ENCODE measurements at places on chromosomes 5 and 9.

GRCh38 chr9:114205171-114206015 is 50.1 kb downstream of the COL27A1 start:
- DNase-seq, result no peak

GRCh38 chr5:139650031-139650688 is 2.0 kb downstream of the CXXC5 start:
- peak; percentile 73 for DNase-seq

DNA sequence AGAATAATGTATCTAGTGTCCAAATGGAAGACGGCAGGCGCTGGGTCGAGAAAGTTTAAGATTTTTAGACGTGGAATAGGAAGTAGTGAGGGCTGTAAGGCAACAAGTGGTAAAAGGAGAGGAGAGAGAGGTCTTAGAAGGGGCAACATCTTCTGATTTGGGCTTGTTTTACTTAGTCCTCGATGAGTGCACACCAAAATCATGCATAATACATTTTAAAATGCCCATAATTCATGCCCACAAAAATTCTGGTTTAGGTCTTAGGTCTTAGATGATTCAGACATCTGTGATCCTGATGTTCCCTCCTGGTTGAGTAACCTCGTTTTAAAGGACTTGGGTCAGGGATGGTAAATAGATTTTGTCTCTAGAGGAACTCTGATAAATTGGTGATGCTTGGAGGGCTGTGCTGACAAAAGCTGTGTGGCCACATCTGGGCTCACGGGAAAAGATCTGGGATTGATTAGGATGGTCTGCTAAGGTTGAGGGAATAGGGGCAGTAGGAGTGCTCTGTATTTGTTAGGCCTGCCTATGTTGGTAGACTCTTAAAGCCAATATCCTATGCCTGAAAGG is 476.3 kb downstream of the CCDC171 start:
- no peak for DNase-seq

DNA sequence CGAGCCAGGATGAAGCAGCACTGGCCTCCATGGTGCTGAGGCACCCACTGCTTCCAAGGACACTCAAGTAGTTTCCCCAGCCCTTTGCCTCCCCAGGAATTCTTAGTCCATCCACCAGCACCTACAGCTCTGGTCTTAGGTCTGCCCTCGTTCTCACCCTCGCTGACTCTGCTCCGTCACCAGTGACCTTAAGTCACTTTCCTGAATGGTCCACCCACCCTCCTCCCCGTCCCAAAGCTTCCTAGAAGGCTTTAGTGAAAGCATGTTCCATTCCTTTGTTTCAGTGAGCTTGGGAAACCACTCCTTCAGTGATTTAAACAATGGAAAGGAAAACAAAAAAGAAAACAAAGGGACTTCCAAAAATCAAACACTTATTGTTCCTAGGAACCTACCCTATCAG is 54.6 kb upstream of the MAP3K1 start:
- DNase-seq, result no peak

GRCh38 chr5:21774281-21774680 is 1078.9 kb downstream of the CDH12 start:
- DNase-seq, result no peak

DNA sequence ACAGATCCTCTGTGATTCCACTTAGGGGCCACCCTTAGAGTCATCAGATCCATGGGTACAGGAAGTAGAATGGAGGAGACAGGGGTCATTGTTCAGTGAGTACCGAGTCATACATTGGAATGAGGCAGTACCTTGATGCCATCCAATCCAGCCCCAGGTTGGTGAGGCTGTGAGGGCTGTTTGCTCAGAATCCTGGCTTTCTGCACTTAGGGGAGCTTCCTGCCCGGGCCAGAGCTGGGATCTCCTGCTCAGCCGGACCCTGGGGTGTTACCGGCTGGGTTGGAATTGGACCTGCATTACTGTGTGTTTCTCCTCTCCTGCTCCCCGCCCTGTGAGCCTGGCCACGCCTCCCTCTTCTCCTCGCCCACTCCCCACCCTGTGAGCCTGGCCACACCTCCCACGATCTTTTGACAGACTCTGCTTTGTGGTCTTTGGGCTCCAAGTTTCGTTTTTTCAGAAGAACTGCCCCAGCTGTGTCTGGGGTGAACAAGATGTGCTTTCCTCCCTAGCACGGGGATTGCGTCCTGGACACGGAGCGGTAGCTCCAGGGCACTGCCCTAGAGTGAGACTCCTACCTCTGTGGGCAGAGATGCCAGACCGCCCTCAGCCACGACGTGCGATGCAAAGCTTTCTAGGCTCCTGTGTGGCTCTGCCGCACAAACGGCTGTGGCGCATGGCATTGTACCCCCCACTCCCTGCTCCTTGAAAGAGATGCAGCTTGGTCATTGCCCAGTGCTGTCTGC is 15.4 kb downstream of the TRAF2 start:
- no peak for DNase-seq

GRCh38 chr9:132237481-132237880 is 75.6 kb downstream of the NTNG2 start:
- no peak for DNase-seq

DNA sequence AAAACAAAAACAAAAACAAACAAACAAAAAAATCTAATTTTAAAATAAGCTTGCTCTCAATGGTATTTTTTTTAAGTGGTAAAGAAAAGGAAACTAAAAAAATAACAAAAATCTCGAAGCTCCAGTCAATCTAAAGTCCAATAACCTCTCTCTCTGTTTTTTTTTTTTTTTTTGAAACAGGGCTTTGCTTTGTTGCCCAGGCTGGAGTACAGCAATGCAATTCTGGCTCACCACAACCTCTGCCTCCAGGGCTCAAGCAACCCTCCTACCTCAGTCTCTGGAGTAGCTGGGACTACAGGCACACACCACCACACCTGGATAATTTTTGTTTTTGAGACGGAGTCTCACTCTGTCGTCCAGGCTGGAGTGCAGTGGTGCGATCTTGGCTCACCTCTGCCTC is 25.9 kb upstream of the GLDC start:
- DNase-seq, result no peak

GRCh38 chr5:57577432-57578175 is 95.0 kb upstream of the ACTBL2 start:
- DNase-seq, result no peak

GRCh38 chr5:138900281-138900965 is 25.3 kb upstream of the LRRTM2 start:
- no peak for DNase-seq

DNA sequence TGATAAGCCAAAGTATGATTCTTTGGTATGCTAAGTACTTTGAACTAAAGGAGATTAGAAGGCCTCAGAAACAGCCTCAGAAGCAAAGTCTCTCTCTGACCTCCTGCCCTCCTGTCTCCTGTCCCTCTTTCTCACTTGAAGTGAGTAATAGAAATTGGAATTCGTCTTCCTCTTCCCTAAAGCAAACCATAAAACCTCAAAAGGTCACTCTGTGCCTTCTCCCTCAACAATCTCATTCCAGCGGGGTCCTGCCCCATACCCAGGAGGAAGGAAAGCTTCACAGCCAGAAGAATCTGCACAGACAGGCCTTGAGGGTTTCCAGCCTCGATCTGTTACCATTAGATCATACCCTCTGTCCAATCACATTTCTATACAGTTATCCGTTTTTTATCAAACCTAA is 87.8 kb downstream of the HAPLN1 start:
- DNase-seq, result no peak

- no peak for DNase-seq
These were observed 108.6 kb downstream of the TRIO start for GRCh38 chr5:14251733-14252132.

DNA sequence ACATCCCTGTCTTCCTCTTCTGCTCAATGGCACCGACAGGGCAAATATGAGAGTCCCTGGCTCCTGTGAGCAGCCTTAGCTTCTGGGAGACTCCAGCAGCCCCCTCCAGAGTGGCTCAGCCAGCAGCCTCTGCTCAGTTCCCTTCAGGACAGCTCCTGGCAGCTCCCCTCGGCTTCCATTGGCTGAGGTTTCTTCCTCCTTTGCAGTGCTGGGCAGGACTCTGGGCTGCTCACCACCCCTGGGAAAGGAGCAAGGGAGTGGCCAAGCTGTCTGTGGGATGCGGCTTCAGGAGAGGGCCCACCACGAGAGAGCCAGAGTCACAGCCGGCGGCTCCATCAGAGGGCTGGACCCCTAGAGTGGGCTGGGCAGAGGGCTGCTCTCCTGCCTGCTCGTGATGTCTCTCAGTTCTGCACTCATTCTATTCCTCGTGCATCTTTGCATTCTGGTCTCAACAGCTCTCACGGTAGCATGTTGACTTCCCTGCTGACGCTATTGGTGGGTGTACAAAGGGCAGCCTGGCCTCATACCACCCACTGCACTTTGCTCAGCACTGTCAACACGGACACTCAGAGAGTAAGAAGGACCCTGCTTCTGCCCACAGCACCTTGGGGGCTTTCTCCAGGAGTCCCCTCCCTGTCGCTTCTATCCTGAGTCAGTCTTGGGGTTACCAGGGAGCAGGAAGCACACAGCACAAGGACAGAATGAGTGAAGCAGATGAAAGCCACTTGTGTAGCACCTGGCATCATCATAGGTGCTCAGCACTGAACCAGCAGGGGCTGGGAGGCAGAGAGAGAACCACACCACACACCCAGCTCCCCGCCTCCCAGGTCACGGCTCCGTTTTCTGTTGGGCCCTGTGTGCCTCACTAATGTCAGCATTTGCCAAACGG is 80.9 kb upstream of the ALDH1B1 start:
- DNase-seq, result peak; percentile 52

DNA sequence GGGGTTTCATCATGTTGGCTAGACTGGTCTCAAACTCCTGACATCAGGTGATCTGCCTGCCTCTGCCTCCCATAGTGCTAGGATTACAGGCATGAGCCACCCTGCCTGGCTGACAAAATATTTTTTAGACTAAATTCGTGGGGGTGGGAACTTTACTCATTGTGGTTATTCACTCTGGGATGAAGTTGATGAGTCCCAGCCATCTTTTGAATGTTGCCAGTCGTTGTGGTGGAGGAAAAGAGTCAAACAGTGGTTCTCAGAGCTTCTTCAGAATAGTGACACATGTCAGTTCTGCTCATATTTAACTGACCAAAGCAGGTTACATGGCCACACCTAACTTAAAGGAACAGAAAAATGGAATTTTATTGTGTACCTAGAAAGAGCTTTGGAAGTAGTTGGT is 6.9 kb downstream of the SREK1 start:
- no peak for DNase-seq

- no peak for DNase-seq
These were observed 73.5 kb downstream of the ZNF618 start for GRCh38 chr9:113949571-113950078.

GRCh38 chr5:143413958-143414669 is 10.6 kb upstream of the NR3C1 start:
- DNase-seq, result no peak

- DNase-seq, result no peak
These were observed 80.5 kb downstream of the AMBP start for GRCh38 chr9:113997610-113998009.

DNA sequence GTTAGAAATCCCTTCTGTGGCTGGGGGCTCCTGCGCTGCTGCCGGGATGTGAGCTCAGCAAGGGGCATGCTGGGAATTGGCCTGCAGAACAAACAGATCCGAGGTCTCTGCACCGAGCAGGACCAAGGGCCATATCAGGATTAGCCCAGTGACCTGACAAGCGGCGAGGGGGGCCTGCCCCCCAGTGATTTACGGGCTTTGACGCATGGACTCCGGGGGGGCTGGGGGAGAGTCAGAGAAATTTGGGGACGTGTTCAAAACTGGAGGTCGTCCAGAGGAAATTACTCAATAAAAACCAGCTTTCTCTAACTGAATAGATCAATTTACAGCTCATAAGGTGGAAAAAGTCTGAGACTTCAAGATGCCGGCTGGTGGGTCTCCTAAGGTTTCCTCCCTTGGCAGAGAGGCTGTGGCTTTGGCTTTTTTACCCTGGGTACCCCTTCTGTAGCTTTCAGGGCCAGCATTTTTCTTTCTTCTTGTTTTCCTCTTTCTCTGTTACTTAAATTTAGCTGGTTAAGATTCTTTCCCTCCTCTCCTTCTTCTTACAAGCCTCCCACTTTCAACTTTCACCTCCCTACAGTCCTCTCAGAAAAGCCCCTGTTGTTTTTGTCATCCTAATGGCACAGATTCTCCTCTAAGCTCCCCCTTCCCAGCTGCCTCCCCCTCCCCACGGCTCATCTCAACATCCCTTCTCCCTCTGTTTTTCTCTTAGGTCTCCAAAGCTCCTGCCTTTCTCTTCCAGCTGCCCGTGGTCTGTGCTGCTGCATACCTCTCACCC is 551.0 kb downstream of the CCDC171 start:
- DNase-seq, result peak; percentile 61

DNA sequence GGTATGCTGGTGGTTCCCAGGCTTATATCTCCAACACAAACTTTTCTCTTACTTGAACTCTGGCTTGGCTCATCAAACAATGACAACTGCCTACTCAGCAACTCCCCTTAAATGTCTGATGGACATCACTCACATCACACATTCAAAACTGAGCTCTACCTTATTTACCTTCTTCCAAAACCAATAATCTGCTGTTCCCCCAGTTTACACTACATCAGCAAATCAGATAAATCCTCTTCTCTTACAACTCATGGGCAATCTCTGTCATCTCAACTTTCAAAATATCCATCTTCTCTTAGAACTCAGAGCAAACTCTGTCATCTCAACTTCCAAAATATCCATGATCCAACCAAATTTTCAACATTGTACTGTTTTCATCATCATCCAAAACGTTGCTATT is 2347.9 kb upstream of the ACO1 start:
- DNase-seq, result no peak

DNA sequence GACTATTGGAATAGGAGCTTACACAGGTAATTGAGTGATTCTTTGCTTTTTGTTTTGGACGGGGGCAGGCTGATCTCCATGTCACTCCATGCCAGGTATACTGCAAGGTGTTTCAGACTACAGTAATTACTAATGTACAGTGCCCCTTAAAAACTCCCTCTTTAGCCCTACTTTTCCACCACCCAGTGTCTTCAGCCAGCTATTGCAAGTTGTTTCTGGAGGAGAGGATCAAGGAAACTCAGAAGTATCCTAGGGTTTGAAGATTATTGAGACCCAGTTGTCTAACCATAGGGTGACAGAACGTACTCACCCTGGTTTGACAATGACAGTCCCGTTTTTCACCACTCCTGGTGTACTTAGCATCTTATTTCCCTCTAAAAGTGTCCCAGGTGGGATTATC is 13.4 kb downstream of the CFAP95 start:
- no peak for DNase-seq

GRCh38 chr9:4196886-4197285 is 103.0 kb downstream of the GLIS3 start:
- no peak for DNase-seq

DNA sequence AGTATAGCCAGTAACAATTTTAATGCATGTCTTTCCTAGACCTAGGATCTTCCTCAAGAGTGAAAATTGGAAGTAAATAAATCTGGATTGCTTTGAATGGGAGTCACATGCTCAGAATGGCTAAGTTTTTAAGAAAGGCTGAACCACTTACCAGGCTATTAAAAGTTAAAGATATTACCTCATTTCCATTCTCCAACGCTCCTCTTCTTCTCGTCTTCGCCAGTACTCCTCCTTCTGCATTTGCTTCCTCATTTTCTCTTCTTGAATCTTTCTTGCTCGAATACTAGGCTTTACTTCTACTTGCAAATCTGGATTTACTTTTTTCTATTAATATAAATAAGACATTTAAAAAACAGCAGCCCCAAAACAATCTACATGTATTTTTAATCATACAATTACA is 49.6 kb downstream of the ZFR start:
- no peak for DNase-seq

GRCh38 chr5:16975950-16976624 is 40.0 kb upstream of the MYO10 start:
- DNase-seq, result no peak
